ENCODE measurements at places on chromosomes 12 and 14.
A peak's percentile ranks its signal among the peaks of the same experiment; 100 is the strongest.

DNA sequence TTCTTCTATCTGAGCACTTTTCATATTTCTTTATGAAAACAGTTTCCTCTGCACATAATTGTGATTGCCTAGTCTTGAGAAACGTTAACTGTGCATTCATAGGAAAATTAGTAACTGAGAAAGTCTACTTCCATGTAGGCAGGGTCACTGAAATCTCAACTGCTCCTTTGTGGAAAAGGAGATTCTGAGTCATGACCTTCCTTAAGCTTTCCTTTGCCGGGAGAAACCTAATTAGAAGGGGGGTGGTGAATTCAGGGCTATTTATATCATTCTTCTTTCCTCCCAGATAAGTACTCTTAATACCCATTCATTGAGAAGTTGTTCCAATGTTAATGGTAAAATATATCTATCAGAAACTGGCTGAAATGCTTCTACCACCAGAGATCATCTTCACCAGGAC is 751.0 kb upstream of the TMEM132C start:
- no peak overlapping the region for H3K27ac ChIP-seq
- H3K4me3 ChIP-seq: no peak overlapping the region
- no peaks in the 10 kb centered on the region for H3K27me3 ChIP-seq
- H3K36me3 ChIP-seq: no peaks in the 10 kb centered on the region
- no peak for DNase-seq

- peak overlapping the region; percentile 48 for H3K4me3 ChIP-seq
- H3K27me3 ChIP-seq: no peaks in the 10 kb centered on the region
- H3K27ac ChIP-seq: no peak overlapping the region
- no peaks in the 10 kb centered on the region for H3K36me3 ChIP-seq
- no peaks in the 10 kb centered on the region for H3K4me1 ChIP-seq
Measured at GRCh38 chr12:69329669-69330428, 18.3 kb upstream of the LYZ start.

DNA sequence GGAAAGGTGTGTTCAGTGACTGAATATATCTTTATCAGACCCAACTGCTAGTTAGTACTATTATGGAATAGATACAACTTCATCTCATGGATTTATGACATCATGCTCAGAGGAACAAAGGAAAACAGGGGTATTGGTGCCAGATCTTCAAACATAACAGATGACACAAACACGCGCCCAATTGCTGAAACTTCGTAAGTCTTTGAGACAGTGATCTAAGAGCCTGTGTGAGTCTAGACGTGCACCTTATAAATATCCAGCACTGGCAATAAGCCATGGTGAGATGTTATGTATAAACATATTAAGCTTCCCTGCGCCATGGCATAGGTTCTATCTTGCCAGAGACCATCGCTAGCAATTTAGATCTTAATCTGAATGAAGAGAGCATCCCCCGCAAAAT is 42.2 kb upstream of the NR2C1 start:
- DNase-seq: no peak
- no peaks in the 10 kb centered on the region for H3K27me3 ChIP-seq
- no peaks in the 10 kb centered on the region for H3K4me1 ChIP-seq
- H3K4me3 ChIP-seq: no peak overlapping the region
- H3K36me3 ChIP-seq: no peaks in the 10 kb centered on the region

- no peaks in the 10 kb centered on the region for H3K4me1 ChIP-seq
- H3K36me3 ChIP-seq: no peaks in the 10 kb centered on the region
- no peak for DNase-seq
- no peak overlapping the region for H3K4me3 ChIP-seq
- no peak overlapping the region for H3K27ac ChIP-seq
Measured at GRCh38 chr12:9698681-9699080, 29.2 kb downstream of the CLEC2D start.

- no peak for DNase-seq
- H3K4me1 ChIP-seq: no peaks in the 10 kb centered on the region
- no peak overlapping the region for H3K27ac ChIP-seq
- H3K4me3 ChIP-seq: no peak overlapping the region
- H3K36me3 ChIP-seq: no peaks in the 10 kb centered on the region
- no peaks in the 10 kb centered on the region for H3K27me3 ChIP-seq
Measured at GRCh38 chr14:91254461-91254860, 10.0 kb upstream of the GPR68 start.

DNA sequence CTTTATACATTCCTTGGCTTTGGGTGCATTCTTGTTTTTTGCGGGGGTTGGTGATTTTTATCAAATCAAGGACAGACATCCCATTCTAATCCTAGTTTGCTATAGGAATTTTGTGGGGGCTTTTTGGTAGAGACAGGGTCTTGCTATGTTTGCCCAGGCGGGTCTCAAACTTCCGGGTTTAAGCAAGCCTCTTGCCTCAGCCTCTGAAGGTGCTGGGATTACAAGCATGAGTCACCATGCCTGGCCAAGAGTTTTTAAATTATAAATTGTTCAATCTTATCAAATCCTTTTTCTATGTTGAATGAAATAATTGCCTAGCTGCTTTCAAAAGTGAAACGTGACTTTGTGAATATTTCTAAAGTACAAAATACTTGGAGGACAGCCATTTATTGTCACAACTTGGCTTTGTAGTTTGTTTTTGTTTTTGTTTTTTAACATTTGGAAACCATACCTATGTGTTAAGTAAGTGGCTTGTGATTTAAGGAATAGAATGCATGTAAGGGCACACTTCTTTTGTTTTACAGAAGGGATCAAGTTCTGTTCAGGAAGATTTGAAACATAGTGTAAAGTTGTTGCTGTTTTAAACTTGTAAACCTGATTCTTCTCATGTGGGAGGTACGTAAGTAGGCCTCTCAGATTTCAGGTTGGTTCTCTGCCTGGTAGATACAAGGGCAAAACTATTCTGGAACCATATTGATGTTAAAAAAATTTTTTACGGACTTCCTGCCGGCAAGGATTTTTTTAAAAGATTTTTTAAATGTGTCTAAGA is 13.4 kb downstream of the MARK3 start:
- no peaks in the 10 kb centered on the region for H3K4me1 ChIP-seq
- DNase-seq: no peak
- no peaks in the 10 kb centered on the region for H3K36me3 ChIP-seq

GRCh38 chr14:33589334-33589733 is 361.5 kb downstream of the EGLN3 start:
- no peak overlapping the region for H3K4me3 ChIP-seq
- no peaks in the 10 kb centered on the region for H3K4me1 ChIP-seq
- no peaks in the 10 kb centered on the region for H3K27me3 ChIP-seq
- H3K27ac ChIP-seq: no peak overlapping the region
- H3K36me3 ChIP-seq: no peaks in the 10 kb centered on the region

GRCh38 chr14:98008381-98009113 is 1211.4 kb downstream of the VRK1 start:
- H3K27ac ChIP-seq: no peak overlapping the region
- H3K36me3 ChIP-seq: no peaks in the 10 kb centered on the region
- H3K4me1 ChIP-seq: no peaks in the 10 kb centered on the region
- no peak for DNase-seq
- H3K4me3 ChIP-seq: no peak overlapping the region
- H3K27me3 ChIP-seq: no peaks in the 10 kb centered on the region

- no peak for DNase-seq
- peak overlapping the region; percentile 65 for H3K4me3 ChIP-seq
- peaks cover 4% of the 10 kb centered on the region for H3K4me1 ChIP-seq
- H3K36me3 ChIP-seq: no peaks in the 10 kb centered on the region
Measured at GRCh38 chr12:8950702-8951478, 1.4 kb upstream of the M6PR start.

GRCh38 chr12:52337054-52337453 is 15.9 kb upstream of the KRT83 start:
- no peaks in the 10 kb centered on the region for H3K36me3 ChIP-seq
- no peak overlapping the region for H3K4me3 ChIP-seq
- no peaks in the 10 kb centered on the region for H3K27me3 ChIP-seq
- no peaks in the 10 kb centered on the region for H3K4me1 ChIP-seq

DNA sequence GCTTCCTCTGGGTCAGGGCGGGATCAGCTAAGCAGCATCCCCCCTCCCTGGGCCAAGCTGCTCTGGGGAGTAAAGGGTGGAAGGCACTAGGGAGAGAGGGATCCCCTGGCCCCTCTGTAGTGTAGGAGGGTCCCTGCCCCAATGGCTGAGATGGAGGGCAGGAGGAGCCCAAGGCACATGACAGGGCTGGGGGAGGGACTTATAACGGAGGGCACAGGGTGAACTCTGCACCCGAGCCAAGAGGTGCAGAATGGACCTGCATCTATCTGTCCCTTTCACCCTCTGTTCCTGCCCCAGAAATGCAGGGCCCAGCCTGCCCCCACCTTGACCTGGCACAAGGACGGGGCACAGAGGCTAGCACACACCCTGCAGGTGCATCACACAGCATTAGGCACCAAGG is 3.8 kb upstream of the ITGB7 start:
- H3K27me3 ChIP-seq: no peaks in the 10 kb centered on the region
- H3K4me1 ChIP-seq: no peaks in the 10 kb centered on the region
- no peak for DNase-seq
- no peak overlapping the region for H3K27ac ChIP-seq
- peaks cover 12% of the 10 kb centered on the region for H3K36me3 ChIP-seq

- H3K4me3 ChIP-seq: peak overlapping the region; percentile 12
- H3K27ac ChIP-seq: peak overlapping the region; percentile 92
- H3K36me3 ChIP-seq: no peaks in the 10 kb centered on the region
- no peaks in the 10 kb centered on the region for H3K4me1 ChIP-seq
- no peak for DNase-seq
Measured at GRCh38 chr12:132445884-132446632, 43.9 kb upstream of the FBRSL1 start.

Data from breast epithelium (tissue), 4 donors.